ENCODE measurements at places on chromosomes 11 and 22.
A peak's percentile ranks its signal among the peaks of the same experiment; 100 is the strongest.

DNA sequence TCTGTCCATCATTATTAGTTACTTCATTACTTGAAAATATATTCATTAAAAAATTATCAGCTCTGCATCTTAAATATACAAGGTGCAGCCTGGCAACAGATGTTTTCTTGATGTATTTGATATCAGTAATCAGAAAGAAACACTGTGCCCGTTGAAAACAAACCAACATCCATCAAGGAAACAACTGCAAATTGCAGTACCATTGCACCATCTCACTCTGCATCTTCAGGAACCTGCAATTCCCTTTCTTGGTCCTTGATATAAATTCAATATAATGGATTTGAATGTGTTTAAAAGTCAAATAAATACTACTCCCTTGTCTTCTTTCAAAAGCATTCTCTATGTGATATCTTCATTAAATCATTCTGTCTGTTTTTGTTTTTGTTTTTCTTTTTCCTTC lies 1131.2 kb downstream of the FAM181B start:
- no peak overlapping the region for H3K27ac ChIP-seq
- H3K4me1 ChIP-seq = no peaks in the 10 kb centered on the region
- H3K36me3 ChIP-seq = no peaks in the 10 kb centered on the region
- H3K27me3 ChIP-seq = no peaks in the 10 kb centered on the region
- DNase-seq = no peak

GRCh38 chr11:43930868-43931716 lies 11.3 kb upstream of the C11orf96 start:
- no peak for DNase-seq
- peaks cover 2% of the 10 kb centered on the region for H3K27me3 ChIP-seq
- no peak overlapping the region for H3K4me3 ChIP-seq
- no peaks in the 10 kb centered on the region for H3K36me3 ChIP-seq

DNA sequence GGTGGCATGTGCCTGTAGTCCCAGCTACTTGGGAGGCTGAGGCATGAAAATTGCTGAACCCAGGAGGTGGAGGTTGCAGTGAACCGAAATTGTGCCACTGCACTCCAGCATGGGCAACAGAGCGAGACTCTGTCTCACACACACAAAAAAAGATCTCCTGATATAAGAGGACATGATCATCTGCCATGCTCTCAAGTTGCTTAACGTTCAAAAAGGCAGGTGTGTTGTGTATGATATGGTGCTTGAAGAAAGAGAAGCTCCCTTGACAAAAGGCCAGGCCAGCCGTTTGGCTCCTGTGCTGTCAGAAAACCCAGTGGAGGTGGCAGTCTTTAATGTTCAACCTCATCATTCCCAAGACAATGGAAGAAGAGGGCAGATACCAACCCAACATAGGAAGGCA lies 117.3 kb upstream of the PLET1 start:
- H3K4me1 ChIP-seq = no peaks in the 10 kb centered on the region
- no peaks in the 10 kb centered on the region for H3K36me3 ChIP-seq
- H3K27ac ChIP-seq = no peak overlapping the region
- DNase-seq = no peak
- peaks cover 4% of the 10 kb centered on the region for H3K27me3 ChIP-seq
- H3K4me3 ChIP-seq = no peak overlapping the region

- H3K4me3 ChIP-seq = peak overlapping the region; percentile 24
- H3K4me1 ChIP-seq = peaks cover 21% of the 10 kb centered on the region
- peak overlapping the region; percentile 5 for H3K27ac ChIP-seq
- peaks cover 4% of the 10 kb centered on the region for H3K36me3 ChIP-seq
- DNase-seq = no peak
- H3K27me3 ChIP-seq = no peaks in the 10 kb centered on the region
These were observed 20.8 kb upstream of the ARRB1 start for GRCh38 chr11:75371949-75372876.

DNA sequence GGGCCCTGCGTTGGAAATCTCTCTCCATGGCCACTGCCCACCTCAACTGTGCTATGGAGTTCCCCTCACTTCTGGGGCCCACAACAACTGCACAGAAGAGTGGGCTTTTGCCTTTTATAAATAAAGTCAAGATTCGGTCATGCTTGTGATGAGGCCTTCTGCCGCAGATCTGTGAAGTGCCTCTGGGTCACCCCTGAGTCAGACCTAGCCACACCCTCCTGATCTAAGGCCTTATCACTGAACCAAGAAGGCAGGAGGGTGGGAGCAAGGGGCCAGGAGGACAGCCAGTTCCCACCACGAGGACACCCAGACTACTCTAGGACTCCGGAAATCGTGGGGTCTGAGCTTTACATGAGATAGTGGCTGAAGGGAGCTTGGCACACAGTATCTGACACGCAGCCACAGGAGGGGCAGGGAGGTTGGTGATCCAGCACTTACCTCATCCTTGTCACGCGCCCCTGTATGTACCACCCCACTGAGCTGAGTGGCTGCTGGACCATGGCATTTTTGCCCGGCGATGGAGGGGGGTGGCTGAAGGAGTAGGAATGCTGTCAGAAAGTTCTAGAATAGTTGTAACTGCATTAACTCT lies 115.7 kb downstream of the ABTB2 start:
- H3K36me3 ChIP-seq = peaks cover 1% of the 10 kb centered on the region
- H3K27me3 ChIP-seq = peaks cover 2% of the 10 kb centered on the region
- no peak for DNase-seq
- no peak overlapping the region for H3K27ac ChIP-seq

DNA sequence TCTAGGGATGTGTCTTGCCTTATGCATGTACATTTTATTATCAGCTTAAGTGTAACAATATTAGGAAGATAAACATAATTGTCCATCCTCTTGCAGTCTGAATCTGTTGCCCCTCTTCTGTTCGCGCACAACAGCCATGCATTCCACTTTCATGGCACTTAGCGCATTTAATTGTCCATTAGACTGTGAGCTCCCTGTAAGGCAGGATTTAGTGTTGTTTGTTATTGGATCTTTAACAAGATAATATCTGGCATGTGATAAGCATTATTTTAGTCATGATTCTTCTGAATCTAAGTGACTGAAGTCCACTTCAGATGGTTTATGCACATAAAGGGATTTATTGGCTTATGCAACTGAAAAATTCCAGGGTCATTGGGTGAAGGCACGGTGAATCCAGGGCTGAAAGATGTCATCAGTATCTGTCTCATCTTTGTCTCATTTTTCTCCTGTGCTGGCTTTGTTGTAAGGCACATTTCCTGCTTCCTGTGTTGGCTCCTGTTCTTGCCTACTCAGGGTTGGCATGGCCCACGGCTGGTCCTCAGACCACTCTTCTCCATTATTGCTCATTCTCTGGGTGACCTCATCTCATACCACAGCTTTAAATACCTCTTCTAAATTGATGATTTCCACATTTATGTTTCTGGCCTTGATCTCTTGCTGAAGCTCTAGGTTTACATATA lies 37.6 kb downstream of the ATXN10 start:
- no peak overlapping the region for H3K4me3 ChIP-seq
- H3K27me3 ChIP-seq = no peaks in the 10 kb centered on the region
- peaks cover 9% of the 10 kb centered on the region for H3K4me1 ChIP-seq
- H3K27ac ChIP-seq = no peak overlapping the region

- no peak overlapping the region for H3K27ac ChIP-seq
- DNase-seq = no peak
- H3K4me3 ChIP-seq = peak overlapping the region; percentile 24
- no peaks in the 10 kb centered on the region for H3K36me3 ChIP-seq
These were observed 2.1 kb upstream of the SLC35F2 start for GRCh38 chr11:107860688-107861087.

DNA sequence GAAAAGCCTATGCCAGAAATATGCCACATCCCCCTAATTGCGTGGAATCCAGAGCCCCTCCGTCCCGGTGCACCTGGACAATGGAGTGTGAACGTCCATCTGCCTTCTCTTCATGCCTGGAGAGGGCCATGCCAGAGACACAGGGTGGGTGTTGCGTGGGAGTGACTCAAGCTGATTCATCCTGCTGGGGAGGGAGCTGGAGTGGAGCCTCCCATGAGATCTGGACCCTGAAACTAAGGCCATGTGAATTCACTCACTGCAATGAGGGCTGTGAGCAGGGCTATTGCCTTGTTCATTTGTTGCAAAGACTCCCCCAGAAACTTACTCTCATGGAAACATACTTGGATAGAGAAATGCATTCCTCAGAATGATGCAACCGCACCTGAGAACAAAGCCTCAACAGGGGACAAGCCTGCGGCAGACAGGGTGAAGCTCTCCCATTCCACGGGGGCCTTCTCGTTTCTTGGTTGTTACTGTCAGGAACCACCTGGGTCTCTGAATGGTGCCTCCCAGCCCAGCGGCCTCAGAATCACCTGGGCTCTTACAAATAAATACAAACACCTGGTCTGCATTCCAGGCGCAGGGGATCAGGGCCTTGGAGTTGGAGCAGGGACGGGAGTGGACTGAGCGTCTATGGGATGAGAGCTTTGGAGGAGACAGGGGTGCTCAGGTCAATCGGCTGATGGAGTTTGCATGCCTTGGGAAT lies 1031.2 kb downstream of the BRD1 start:
- H3K4me3 ChIP-seq = no peak overlapping the region
- H3K27ac ChIP-seq = no peak overlapping the region
- DNase-seq = no peak
- no peaks in the 10 kb centered on the region for H3K36me3 ChIP-seq

DNA sequence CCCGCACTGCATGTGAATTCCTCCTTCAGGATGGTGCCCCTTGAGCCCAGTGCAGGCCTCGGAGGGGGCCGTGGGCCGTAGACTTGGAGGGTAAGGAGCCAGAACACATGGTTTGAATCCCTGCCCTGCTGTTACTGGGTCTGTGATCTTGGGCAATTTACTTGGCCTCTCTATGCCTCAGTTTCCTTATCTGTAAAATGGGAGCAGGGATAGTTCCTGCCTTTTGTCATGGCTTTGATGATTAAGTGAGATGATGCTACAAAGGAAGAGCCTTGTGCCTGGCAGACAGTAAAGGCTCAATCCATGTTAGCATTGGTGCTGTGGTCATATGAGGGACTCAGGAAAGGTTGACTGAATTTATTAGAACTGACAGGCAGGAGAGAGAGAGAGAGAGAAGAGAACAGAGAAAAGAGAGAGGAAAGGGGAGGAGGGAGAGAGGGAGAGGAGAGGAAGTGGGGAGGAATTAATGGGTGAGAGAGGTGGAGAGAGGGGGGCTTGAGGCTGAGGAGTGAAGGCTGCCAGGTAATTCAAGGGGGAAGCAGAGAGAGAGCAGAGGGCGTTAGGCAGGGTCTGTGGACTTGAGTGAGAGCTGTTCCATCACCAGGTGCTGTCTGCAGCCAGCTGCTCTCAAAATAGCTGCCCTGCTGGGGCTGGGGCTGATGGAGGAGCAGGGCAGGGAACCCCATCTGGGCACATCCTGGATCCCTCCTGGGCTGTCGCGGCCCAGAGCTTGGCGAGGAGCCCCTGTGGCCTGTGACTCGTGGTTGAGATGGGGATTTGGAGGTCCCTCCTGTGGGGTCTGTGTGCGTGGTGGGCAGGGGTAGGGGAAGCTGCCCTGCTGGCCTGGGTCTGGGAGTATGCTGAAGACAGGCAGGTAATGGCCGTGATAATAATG lies 44.1 kb downstream of the MCM5 start:
- H3K27ac ChIP-seq = peak overlapping the region; percentile 56
- no peaks in the 10 kb centered on the region for H3K27me3 ChIP-seq
- H3K36me3 ChIP-seq = peaks cover 19% of the 10 kb centered on the region
- peaks cover 5% of the 10 kb centered on the region for H3K4me1 ChIP-seq

All from T-helper 2 cell treated with Interferon-gamma antibody and Interleukin-4, amounts not matched to agents 5 μg/mL and 100 μg/mL, for 36 hours (primary cell).